ENCODE measurements at places on chromosomes 3 and 15. TPM values are rescaled to one million over a fixed set of nuclear protein-coding genes. Genes with fewer than 3 reads are reported as not detected.

KBTBD13 gene
- not detected for polyA plus RNA-seq

GABRG3 gene
- polyA plus RNA-seq: 1.4 TPM

RETNLB gene
- polyA plus RNA-seq: not detected

ERICH6 gene
- 1.4 TPM for polyA plus RNA-seq

UBA5 gene
- 59.5 TPM for polyA plus RNA-seq

CPN2 gene
- 0.41 TPM for polyA plus RNA-seq

QTRT2 gene
- 30.4 TPM for polyA plus RNA-seq

MLF1 gene
- 63.7 TPM for polyA plus RNA-seq

SPINK8 gene
- polyA plus RNA-seq: not detected

MKRN3 gene
- polyA plus RNA-seq: 2.0 TPM

EEFSEC gene
- 30.3 TPM for polyA plus RNA-seq

FETUB gene
- 0.84 TPM for polyA plus RNA-seq

SLCO2A1 gene
- polyA plus RNA-seq: 23.1 TPM

IRAK2 gene
- 0.89 TPM for polyA plus RNA-seq

TRH gene
- 0.47 TPM for polyA plus RNA-seq

ECE2 gene
- 0.10 TPM for polyA plus RNA-seq

IL1RAP gene
- polyA plus RNA-seq: 15.0 TPM
